ENCODE measurements at places on chromosomes 5 and 9.

DNA sequence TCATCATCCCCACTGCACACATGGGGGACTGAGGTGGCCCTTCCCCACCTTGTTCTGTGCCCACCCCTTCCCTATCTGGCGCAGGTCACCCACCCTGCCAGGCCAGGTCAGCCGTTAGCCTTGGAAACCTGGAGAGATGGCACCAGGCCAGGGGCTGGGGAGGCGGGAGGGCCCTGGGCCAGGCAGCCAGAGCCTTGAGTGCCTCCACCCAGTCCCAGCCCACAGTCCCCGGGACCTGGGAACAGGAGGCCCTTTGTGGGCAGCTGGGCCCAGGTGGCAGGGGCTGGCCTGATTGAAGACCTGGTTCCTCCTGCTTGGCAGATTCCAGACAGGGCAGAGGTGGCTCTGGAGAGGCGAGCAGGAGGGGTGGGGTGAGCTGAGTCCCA, 70.6 kb downstream of the LRSAM1 start:
- DNase-seq = no peak

- DNase-seq = no peak
These were observed 125.3 kb downstream of the SYK start for GRCh38 chr9:90926936-90927335.

DNA sequence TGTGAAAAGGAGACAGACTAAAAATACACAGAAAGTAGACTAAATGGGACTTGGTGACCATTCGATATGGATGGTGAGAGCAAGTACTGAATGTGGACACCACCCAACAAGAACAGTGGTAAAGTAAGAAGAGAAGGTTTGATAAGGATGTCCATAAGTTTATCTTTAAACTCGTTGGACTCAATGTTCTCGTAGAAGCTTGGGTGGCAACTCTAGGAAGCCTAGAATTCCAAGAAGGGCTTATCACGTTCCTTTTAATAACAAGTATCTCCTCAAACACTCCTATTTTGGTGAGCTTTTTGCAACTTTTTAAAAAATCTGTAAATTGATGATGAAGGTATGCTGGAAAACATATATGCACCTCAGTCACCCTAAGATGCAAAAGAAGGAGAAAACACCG, 108.6 kb upstream of the CDH6 start:
- DNase-seq = no peak

DNA sequence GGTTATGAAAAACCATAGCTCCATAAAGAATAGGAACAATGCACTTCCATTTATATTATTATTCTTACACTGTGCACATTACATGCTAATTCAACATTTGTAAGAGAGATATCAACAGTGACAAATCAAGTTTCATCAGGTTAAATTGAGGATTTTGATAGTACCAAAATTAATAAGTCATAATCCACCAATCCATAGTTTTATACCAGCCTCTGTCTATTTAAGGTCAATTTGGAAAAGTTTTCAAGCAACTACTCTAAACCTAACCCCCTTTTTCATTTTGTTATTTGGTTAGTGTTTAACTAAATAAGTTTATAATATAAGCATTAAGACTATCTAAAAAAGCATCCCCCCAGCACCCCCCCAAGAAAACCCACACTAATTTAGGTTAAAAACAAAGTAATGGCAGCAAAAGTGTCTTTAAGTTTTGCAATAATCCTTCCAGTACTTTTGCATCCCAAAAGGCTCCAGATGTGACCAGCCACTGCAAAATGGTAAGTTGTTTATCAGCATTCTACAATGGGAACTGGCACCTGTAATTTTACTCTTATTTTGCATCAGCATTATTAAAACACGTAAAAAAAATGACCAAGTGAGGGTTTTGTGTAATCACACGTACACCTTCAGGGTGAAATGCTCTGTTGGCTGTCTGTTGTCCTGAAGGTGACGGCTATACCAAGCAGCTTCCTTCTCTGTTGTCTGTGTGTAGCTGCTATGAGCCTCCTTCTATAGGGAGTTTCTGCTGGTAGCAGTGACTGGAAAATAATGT, 36.8 kb upstream of the SSBP2 start:
- DNase-seq = peak; percentile 86

- DNase-seq = no peak
These were observed 28.8 kb downstream of the LPCAT1 start for GRCh38 chr5:1494780-1495524.

DNA sequence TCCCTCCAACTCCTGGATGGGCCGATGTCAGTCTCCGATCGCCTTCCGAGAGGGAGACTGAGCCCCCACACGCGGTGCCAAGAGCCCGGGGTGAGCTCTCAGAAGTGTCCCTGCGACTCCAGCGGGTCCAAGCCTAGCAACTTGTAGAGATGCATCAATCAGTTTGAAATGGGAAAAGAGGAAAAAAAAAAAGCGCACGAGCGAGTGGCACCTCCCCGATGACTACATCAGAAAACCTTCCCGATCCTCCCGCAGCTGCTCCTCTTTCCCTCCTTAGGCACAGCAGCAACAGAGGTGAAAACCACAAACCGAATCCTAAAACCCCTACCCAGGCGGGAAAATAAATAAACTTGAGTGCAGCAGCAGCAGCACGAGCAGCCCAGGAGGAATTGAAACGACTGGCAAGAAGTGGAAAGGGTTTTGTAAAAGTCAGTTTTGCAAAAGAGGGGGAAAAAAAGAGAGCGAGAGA, 1.0 kb upstream of the EFNA5 start:
- DNase-seq = no peak

DNA sequence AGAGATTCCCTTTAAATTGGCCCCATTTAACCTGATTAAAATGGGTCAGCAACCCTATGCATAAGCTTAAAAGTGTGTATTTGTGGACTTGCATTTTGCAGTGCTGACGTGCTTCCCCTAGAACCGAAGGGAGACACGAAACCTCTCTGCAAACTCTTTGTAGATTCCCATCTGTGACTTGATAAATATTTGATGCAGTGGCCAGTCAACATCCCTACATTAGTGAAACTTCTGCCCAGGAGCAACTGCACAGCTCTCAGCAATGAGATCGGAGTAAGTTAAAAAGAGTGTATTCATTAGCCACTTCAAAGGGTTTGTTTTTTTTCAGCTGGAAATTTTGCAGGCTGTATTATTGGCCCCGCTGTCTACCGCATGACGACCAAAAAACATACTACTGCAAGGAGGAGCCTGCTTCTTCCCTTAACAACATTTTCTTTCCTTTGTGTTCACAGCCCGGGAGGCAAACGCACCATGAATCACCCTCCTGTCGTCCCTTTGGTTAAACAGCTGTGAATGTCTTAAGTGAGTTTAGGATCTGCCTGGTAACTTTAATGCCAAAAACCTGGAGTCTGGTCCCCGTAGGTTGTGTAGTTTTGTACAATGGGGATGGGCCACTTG, 38.0 kb upstream of the TCERG1 start:
- DNase-seq = no peak

GRCh38 chr5:157670662-157671591, at the start of gene C5orf52:
TSS of gene C5orf52 (plus strand) at chr5:157671533. CDS start at chr5:157671615, 82 bp downstream.
- peak; percentile 19 for DNase-seq

DNA sequence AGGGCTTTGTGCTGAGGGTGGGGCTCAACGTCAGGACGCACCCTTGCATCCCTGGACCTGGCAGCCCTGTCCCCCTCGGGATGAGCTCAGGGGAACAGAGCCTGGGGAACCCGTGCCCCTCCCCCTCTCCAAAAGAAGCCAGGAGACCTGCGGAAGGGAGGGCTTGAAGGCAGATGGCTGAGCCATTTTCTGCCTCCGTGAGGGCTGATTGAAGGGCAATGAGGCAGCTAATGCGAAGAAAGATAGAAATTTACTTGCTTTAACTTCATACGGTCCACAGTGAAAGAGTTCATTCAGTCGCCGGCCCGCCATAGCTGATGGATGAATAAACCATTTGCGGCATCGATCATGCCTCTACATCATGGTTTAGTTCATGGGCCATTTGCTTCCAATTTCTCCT, 28.8 kb downstream of the ASS1 start:
- DNase-seq = no peak

Data from right lung (tissue), 10 donors.